ENCODE measurements at places on chromosomes 5 and 9.

- no peak for DNase-seq
Measured at GRCh38 chr5:149426931-149427330, 47.8 kb upstream of the IL17B start.

DNA sequence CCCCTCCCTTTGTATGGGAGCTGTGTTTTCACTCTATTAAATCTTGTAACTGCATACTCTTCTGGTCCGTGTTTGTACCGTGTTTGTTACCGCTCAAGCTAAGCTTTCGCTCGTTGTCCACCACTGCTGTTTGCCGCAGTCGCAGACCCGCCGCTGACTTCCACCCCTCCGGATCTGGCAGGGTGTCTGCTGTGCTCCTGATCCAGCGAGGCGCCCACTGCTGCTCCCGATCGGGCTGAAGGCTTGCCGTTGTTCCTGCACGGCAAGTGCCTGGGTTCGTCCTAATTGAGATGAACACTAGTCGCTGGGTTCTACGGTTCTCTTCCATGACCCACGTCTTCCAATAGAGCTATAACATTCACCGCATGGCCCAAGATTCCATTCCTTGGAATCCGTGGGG lies 6.6 kb upstream of the GNE start:
- no peak for DNase-seq

DNA sequence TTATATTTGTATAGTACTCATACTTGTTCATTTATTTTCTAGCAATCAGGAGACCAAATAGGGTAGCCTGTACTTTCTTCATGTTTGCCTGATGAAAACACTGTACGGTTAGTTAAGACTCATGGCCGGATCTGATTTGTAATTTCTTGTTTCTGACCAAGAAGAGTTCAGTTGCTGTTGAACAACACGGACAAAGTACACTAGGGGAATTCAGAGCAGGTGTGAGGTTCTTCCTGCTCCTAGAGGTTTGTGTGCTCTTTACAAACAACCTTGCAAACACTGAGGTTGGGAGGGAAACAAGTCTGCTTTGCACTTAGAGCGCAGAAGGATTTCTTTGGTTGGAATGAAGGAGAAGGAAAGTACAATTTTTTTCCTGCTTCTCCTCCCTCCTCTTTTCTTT lies 69.7 kb downstream of the TRIO start:
- peak; percentile 70 for DNase-seq

- no peak for DNase-seq
Measured at GRCh38 chr5:74409712-74410111, 230.8 kb downstream of the ENC1 start.

DNA sequence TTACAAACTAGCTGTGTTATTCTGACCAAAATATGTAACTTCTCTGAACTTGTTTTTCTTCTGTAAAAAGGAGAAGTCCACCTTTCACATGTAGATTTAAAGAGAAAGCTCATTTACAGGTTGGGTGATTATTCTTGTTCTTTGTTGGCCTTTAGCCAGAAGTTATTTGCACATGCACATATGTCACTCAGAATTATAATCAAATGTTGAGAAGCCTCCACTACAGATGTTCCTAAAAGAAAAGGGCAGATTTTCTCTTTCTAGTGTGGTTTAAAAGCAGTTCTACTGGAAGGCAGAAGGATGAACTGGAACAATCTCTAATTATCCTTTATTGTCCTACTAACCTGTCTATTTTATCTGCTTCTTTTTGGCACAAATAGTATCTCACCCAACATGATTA lies 209.8 kb upstream of the ELAVL2 start:
- DNase-seq: no peak

DNA sequence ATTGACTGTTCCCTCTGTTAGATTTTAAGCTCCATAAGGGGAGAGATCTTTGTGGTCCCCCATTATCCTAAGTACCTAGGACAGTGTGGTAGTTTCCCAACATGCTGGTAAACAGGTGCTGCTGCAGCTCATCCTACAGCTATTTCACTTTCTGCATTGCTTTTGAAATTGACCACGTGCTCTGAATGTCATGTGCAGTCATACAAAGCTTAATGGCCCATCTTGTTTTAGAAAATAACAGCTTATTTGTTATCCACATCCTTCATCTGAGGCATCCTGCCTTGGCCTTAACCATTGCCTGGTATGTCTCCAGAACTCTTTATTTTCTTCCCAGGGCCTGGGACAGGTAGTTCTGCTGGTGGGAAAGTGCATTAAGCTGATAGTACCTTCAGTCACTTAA lies 14.7 kb downstream of the PIK3R1 start:
- no peak for DNase-seq

GRCh38 chr5:78757269-78758053 lies 108.9 kb upstream of the LHFPL2 start:
- DNase-seq: peak; percentile 63

DNA sequence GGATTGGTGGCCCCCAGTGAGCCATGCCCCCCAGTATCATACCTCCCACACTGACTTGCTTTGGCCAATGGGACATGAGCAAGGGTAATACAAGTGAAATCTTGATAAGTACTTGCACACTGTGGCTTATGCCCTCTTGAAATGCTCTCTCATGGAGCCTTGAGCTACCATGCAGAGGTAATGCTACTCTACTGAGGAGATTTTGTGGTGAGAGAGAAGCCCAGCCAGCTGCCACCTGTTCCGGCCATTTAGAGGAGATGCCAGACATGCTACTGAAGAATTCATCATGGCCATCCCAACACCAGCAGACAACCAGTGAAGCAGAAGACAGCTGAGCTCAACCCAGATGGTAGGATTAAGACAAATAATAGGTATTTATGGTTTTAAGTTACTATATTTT lies 299.5 kb downstream of the MEF2C start:
- no peak for DNase-seq

DNA sequence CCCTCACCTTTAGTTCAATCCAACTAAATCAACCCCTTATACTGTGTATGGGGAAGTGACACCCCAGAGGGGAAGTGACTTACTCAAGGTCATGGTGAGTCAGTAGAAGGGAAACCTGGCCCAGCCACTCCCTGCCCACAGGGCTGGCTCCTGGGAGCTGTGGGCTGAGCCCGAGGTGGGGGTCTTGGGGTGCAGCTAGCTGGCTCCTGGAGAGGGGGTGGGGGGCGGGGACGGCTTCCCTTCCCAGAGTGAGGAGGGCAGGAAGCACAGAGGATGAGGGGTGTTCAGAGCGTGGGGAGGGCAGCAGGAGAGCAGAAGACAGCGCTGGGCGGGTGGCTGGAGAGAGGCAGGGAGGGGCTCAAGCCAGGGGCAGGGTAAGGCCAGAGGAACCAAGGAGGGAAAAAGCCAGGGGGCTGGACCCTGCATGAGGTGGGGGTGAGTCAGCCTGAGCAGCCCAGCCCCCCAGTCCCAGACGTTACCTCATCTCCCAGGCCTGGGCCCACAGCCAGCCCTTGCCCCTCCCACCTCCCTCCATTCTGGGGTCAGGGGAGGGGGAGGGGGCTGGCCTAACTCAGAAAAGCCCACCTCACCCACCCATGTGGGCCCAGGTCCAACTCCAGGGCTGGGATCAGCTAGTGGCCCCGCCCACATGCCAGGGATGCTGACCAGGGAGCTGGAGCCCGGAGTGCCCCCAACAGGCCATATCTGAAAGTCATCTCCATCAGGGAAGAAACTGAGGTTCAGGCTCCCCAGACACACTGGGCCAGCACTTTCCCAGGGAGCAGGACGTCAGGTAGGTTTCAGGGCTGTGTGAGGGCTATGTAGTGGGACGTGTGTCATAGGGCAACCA lies 2.8 kb downstream of the PDLIM7 start:
- peak; percentile 63 for DNase-seq

- DNase-seq: no peak
Measured at GRCh38 chr9:87718231-87718630, 7.7 kb upstream of the CTSL start.

GRCh38 chr9:88872192-88872946 lies 118.9 kb upstream of the S1PR3 start:
- no peak for DNase-seq

DNA sequence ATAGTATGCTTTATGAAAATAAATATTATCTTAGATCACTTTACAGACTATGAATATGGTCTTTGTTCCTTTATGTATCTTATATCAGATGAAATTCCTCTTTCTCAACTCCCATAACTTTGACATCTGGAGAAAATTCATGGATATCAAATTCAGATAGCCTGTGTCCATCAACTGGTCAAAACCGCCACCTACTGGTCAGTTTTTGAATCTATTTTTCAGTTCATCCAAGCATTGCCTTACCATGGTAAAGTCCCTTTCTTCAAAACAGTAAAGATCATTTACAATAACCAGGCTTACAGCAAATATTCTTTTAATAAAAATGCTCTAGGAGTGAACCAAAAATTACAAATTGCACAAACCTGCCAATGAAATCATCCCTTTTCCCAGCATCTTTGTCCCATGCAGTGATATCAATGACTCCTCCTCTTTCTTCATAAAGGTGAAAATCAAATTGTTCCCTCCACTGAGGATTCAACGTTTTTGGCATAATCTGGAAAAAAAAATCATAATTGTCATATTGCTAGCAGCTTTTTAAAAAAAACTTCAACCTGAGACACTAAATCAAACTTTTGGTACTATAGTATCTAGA lies 290.5 kb downstream of the SLF1 start:
- peak; percentile 50 for DNase-seq

GRCh38 chr9:79757881-79758669 lies 186.3 kb downstream of the TLE4 start:
- no peak for DNase-seq

DNA sequence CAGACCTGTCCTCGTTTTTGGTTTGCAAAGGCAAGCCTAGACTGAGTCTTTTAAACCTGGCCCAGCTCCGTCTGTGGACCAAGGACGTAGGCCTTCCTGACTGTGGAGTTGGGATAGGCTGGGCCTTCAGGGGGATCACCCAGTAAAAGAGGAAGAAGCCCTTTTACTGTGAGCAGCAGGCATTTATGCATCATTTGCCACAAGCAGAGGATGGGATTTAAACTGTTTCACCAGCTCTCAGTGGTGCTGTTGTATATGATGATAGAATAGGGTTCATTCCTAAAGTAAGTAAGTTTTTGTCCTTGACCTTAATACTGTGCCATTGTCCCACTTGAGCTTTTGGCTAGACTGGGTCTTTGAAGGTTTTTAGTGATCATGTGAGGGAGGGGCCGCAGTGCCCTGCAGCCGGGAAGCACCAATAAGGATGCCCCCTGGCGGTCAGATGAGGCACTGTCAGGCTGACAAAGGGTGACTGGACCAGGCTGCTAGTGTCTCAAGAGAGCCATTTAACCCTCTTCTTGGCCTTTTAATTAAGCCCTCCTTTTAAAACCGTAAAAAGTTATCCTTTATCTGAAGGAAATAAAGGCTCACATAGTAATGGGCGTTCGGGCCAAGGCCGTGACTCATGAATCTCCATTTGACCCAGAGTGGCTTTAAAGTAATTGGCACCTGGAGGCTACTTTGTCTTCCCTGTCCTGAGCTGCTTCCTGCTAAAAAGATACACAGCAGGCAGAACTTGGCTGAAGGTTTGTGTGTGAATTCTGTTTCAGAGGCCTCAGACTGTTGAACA lies 74.0 kb downstream of the UBAP1 start:
- DNase-seq: peak; percentile 65

DNA sequence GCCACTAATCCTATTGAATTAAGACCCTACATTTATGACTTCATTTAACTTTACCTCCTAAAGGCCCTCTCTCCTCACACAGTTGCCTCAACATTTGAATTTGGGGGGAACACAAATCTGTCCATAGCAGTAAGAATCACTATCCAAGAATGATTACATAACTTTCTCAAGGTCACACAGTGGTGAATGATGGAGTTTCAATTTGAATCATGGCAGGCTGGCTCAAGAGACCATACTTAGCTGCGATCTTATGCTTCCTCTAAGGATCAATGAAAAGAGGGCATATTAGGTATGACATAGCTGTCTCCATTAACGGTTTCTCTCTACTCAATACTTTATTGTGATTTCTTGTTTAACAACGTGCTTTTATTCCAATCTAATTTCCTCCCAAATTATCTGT lies 44.1 kb upstream of the PDE4D start:
- DNase-seq: no peak

GRCh38 chr9:13266167-13266566 lies 13.3 kb downstream of the MPDZ start:
- no peak for DNase-seq

DNA sequence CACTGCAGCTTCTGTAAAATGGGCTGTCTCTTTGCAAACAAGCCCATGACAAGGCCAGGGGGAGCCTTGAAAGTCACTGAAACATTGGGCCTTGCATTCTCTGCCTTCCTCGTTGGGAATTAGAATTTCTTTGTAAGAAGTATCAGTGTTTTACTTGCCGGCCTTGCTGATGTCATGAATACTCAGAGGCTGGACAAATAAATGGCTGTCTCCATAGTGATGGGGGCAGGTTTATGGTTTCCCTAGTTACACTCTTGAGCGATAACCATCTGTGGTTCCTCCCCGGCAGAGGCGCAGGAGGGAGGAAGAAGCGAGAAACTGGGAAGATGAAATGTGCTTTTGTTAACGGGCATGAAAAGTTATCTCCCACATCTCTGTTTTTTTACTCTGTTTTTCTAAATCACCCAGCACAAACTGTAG lies 272.7 kb upstream of the PANK3 start:
- no peak for DNase-seq

DNA sequence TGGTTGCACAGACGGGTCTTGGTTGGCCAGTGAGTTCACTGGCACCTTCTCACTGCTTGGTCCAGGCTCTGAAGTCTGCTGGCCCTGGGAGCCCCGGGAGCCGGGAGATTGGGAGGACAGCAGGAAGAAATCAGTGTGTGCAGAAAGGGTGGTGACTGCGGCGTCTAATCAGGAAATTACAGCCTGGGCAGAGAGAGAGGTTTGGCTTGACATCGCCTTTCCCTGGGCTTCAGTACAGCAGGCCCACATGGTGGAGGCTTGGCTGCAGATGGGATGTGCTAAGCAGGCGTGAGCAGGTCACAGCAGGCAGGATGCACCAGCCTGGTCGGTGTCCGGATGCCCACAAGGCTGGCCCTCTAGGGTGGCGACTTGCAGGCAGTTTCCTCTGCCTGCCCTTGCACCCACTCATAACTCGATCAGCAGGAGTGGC lies 17.2 kb downstream of the PITX1 start:
- no peak for DNase-seq

- DNase-seq: no peak
Measured at GRCh38 chr5:170293273-170293672, 4.3 kb downstream of the LCP2 start.
